ENCODE measurements at places on chromosomes 2 and 18.

- DNase-seq, result no peak
Observed at GRCh38 chr18:42157420-42157819, 202.4 kb downstream of the PIK3C3 start.

GRCh38 chr2:114769110-114769509 is 326.7 kb downstream of the DPP10 start:
- DNase-seq, result no peak

DNA sequence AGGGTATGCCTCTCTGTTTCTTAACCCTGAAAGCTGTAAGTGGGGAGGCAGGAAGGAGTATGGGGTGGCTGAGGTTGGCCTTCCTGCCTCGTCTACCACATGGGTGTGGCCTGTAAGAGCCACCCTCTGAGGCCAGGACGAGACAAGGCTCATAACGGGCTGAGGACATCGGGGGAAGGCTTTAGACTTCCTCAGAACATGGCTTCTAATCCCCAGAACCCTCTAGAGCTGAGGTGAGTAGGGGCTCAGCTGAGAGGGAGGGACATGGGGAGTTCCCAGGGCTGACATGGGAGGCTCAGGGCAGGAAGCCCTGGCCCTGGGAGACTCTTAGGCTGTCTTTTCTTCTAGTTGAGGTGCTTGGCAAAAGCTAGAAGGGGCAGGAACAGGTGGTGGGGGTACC is 36.7 kb downstream of the EMX1 start:
- DNase-seq, result no peak

GRCh38 chr2:95158441-95158840 is 1.2 kb downstream of the ZNF514 start:
- no peak for DNase-seq

DNA sequence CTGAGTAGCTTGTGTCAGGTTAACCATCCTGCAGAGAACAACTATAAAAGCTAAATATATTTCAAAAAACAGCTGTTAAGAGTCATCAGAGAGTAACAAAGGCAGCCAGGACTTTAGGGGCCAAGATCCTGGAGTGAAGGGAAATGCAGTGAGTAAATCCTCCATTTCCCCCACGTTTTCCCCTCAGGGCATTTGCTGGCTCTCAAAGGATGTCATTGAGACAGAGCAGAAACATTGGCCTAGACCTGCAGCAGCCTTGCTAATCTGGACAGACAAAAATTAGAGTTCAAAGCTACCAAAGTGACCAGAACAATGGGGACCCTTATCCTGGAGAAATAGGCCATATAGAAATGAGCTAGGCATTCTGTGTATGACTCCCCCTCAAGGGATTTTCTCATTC is 21.1 kb upstream of the KLHL29 start:
- DNase-seq, result no peak

- DNase-seq, result no peak
Observed at GRCh38 chr2:175937216-175937615, 64.9 kb downstream of the LNPK start.

DNA sequence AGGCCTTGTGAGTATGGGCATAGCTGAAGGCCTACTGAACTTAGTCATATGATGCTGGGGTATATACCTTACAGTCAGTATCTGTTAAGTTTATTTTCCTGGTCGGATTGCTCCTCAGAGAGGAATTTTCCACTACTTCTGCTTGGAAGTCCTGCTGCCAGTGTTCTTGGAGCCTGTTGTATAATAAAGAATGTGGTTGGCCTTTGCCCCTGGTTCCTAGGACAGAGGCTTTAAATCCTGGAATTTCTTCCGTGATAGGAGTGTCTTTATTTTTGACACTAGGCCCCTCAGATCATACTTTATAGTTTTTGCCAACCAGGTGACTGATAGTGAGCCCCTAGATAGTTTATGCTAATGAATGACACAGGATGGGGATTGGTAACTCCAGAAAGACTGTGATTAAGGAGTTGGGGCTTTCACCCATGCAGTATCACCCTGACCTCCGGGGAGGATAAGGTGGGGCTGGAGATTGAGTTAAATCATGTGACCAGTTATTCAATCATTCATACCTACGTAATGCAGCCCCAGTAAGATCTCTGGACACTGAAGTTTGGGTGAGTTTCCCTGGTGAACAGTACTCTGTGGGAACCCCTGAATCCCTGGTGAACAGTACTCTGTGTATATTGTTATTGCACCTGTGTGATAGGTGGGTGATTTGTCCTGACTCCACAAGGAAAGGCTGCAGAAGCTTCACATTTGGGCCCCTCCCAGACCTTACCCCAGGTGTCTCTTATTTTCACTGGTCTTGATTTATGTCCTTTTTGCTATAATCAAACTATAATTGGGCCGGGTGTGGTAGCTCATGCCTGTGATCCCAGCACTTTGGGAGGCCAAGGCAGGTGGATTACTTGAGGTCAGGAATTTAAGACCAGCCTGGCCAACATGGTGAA is 56.9 kb downstream of the COMMD1 start:
- DNase-seq, result no peak

- DNase-seq, result no peak
Observed at GRCh38 chr2:208103616-208104015, 20.7 kb downstream of the CRYGD start.

DNA sequence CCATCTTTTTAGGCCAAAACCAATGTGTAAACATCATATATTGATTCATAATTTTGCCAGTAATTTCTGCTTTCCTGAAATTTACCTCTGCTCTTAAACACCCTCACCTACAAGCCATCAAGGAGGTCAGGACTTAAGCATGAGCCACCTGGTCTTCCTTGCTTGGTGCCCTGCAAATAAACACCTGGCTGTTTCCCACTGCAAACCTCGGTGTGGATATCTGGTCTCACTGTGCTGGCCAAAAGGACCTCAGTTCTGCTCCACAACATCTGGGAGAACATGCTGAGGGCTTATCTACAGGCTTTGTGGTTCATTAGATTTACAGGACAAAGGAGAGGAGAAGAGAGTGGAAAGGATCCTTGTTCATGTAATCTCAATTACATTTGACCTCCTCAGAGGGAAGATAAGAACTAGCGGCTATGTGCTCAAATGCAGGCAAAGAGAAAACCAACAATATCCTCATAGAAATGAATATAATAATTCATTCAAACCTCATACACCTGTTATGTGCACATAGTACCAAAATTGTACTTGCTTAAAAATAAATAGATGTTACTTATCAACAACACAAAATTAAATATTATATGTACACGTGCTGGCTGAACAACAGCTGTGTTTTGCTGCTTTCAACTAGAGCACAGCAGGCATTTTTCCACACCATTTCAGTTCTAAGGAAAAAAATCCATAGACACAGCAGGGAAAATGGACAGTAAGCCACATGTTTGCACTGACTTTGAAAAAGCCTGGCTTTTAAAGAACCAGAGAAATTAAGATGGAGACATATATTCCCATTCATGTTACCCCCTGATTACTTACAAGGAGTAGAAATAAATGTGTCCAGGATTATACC is 465.1 kb downstream of the LPIN1 start:
- no peak for DNase-seq

- DNase-seq, result no peak
Observed at GRCh38 chr18:28136071-28136470, 40.9 kb downstream of the CDH2 start.

DNA sequence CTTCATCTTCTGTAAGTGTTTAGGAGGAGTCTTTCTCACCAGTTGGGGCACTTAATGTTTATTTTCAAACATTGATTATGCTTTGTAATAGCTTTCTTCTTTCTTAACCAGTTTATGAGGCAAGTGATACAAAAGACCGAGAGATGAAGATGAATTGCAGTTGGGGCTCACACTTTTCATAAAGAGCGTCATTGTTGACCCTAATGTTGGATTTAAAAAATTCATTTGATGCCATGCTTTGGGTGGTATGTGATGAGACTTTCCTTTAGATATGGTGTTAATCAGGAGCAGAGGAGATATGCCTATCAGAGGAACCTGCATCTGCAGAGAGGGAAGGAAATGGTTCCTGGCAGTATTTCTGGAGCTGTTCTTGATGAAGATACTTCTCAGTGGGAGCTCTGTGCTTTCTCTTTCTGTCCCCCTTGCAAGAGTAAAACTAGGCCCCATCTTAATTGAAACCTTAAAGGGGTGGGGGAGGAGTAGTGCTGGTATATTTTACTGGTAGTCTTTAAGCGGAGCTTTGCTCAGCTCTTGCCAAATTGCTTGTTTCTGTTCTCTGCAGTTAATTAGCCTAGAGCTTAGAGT is 2.3 kb downstream of the EML4 start:
- no peak for DNase-seq

DNA sequence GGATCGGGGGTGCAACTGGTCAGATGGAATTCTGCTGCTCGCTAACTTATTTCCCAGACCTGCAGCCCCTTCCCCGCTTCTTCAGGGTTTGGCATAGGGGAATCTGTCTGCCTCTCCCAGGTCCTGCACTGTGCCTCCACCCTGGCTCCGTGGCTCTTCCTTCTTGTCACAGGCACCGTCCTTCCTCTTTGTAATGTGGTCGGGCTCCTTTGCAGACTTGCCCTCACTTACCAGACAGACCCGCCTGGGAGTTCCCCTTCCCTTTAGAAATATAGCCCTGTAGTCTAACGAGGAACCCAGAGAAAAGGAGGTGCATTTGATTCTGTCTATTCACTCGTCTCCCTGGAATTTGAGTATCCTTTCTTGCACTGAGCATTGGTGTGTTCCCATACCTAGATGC is 63.9 kb upstream of the PAX8 start:
- DNase-seq, result no peak

DNA sequence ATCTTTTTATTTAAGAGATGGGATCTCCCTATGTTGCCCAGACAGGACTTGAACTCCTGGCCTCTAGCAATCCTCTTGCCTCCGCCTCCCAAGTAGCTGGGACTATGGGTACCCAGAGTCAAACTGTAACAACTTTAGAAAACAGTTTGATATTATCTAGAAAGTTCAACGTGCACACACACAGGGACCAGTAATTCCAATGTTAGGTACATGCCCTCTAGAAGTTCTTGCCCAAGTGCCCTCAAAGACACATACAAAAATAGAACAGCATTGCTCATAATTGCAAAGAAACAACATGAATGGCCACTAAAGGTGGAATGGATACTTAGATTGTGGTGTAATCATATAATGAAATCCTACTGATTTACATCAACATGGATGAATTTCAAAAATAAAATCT is 12.6 kb upstream of the LPIN2 start:
- DNase-seq, result no peak

- DNase-seq, result peak; percentile 10
Observed at GRCh38 chr18:43279015-43279744, 1.9 kb upstream of the SYT4 start.

GRCh38 chr2:202042444-202042843 is 8.8 kb downstream of the FZD7 start:
- DNase-seq, result no peak

- DNase-seq, result peak; percentile 88
Observed at GRCh38 chr18:23918395-23919032, 96.0 kb upstream of the TTC39C start.

DNA sequence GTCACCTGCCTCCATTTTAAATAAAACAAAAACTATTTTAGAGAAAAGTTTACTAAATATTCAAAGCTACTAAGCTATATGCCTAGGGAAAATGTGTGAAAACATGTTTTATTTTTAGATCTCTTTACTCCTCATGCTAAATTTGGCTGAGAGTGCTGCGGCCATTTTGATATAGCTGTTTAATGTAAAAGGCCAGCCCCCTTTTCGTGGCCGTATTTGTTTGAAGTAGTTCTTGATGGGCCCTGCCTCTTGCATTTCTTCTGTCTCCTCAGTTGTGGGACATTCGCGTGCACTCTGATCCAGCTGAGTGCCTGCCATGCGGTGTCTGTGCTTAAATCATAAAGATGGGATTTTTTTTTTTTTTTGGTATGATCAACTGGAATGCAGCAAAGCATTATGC is 64.0 kb downstream of the ZNF407 start:
- DNase-seq, result no peak

DNA sequence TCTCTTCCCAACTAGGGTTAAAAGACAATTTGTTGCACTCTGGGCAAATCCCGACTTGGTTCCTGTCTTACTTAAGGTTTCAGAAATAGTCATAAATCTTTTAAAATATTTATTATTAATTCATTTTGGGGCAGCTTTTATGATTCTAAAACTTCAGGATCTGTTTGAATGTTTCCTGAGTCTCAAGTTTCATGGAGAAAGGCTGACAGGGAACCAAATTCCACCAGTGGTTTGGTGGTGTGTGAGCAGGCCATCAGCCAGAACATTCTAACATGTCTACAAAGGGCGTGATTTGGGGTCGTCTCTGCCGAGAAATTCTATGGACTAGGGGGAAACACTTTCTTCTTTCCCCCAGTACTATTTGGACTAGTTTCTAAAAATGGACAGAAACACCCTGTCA is 366.4 kb downstream of the ZNF521 start:
- no peak for DNase-seq

- no peak for DNase-seq
Observed at GRCh38 chr2:47265158-47265557, 110.0 kb upstream of the STPG4 start.

DNA sequence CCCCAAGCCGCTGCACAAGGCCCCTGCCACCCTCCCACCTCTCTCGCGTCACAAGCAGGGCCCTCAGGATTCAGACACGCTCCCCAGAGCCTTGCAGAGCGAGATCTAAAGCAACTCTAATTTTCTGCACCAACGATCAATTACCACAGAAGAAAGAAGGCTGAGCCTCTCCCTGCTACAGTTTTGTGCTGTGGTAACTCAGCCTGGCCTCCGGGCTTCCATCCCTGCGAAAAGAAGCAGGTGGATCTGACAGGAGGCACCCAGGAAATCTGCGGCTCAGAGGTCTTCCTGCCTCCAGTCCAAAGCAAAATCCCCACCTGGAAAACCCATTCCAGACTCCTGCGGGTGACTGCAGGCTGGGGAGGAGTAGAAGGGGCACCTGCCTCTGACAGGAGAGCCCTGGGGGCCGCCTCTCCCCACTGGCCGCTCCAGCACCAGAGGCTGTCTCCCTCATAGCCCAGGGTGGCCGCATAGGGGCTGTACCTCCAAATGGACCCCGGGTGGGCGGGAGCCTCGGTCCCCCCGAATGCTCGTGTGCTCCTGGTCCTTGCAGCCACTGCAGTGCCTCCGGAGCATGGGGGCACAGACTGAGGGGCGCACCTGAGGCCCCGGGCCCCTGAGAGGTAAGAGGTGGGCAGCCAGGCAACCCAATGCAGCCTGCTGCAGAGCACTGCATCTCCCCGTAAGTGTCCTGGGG is 31.0 kb downstream of the PXDN start:
- DNase-seq, result no peak

All from WTC11 (cell line).